ENCODE measurements at places on chromosomes 4 and X.
A peak's percentile ranks its signal among the peaks of the same experiment; 100 is the strongest.

DNA sequence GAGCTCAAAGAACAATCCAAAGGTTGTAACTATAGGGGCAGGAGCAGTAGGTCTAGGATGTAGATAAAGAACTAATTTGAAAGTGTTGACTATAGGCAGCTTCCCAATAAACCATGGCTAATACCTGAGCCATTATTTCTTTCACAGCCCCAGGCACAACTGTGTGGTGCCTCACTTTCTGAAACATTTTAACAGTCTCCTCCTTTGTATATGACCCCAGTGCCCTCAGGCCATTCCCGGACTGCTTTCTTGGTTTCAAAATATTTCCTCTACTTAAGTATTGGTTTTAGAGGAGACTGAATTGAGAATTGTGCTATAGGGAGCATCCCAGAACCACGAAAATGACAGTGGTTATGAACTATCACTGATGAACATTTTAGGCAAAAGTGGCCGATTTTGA is 728.7 kb downstream of the IL1RAPL1 start:
- DNase-seq = no peak

DNA sequence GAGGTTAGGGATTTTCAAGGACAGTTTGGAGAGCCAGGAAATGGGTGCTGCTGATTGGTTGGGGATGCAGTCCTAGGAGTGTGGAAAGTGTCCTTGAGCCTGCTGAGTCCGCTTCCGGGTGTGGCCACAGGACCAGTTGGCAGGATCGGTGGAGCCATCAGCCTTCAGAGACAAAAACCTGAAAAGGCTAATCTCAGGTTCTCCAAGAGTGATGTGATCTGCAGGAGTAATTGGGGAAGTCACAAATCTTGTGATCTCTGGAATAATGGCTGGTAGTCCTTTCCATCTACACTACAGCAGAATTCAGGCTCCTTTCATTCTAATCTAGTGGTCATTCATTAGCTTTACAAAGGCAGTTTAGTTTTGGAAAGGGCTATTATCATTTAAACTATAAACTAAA is 55.9 kb upstream of the BMP2K start:
- DNase-seq = peak; percentile 45

DNA sequence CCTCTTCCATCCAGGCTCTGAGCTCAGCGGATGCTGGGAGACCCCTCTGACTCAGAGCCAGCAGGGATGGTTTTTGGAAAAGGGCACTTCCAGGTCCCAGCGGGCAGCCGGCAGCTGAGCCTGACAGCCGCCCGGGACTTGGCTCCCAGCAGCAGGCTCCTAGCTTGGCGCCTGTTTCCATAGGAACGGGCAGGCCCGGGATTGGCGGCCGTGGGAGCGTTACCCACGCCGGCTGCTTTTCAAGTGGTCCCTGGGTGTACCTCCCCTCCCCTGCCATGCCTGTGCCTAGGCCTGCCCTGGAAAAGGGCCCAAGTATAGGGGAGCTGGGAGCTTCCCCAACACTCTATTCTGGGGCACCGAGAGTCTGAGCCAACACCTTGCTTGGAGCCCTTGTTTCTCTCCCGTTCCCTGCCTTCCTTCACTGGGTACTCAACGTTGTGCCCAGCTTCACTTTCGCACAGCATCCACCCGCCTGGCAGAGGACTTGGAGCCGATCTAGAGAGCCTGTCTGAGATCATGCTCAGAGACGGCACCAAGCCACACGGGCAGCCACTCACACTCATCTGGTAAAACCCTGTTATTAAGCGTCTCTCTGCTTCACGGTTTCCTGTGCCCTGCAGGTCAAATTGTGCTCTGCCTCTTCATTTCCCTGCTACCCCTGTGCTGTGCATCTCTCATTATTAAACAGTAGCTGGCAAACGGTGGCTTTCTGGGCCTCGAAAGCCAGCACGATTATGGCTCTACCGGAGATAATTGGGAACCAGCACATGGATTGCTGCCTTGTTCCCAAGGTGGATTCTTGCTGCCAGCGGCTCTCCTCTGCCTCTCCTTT is 521.5 kb downstream of the BCOR start:
- DNase-seq = peak; percentile 36

DNA sequence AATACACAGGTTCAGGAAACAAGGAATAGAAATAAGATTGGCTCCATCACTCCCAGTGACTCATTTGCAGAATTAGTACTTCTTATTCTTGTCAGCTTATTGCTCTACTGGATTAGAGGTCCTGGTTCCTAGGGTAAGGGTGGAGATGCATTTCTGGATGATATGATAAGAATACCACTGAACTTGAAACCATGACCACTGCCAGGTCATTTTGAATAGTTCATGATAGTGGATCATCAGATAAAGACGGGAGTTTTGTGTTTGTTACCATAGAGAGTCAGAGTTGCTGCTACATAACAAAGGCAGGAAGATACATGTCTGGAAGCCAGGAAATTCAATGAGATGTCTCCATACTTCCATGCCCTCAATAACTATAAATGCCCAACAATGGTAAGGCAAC is 109.2 kb upstream of the FAT1 start:
- DNase-seq = no peak

- no peak for DNase-seq
These were observed 403.7 kb downstream of the MID1IP1 start for GRCh38 chrX:39204945-39205344.

GRCh38 chr4:993111-994029 is at the start of gene SLC26A1:
SLC26A1 (minus strand) TSS chr4:993404; CDS start chr4:991703, 1,701 bp downstream.
- DNase-seq = no peak

DNA sequence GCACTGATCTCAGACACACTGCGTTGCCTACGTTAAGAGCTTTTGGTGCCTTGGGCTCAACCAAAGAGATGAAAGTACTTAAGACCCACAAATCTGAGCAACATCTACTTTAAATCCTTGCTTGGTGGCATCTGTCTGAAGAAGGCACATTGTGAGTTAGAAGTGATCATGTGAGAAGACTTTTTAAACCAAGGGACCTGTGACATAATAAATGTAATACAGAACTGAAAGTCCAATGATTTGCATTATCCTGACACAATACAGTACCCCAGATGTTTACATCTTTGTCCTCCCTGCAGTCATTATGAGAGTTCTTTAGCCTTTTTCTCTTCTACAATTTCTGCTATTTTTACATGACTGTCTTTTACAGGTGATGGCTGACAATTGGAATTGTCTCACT is 96.7 kb upstream of the FTHL17 start:
- no peak for DNase-seq

- DNase-seq = peak; percentile 55
These were observed 11.9 kb downstream of the AR start for GRCh38 chrX:67555578-67556203.

- no peak for DNase-seq
These were observed 74.1 kb downstream of the EFNB1 start for GRCh38 chrX:68902706-68903504.

GRCh38 chrX:71954458-71954857 is 43.8 kb downstream of the NHSL2 start:
- no peak for DNase-seq

DNA sequence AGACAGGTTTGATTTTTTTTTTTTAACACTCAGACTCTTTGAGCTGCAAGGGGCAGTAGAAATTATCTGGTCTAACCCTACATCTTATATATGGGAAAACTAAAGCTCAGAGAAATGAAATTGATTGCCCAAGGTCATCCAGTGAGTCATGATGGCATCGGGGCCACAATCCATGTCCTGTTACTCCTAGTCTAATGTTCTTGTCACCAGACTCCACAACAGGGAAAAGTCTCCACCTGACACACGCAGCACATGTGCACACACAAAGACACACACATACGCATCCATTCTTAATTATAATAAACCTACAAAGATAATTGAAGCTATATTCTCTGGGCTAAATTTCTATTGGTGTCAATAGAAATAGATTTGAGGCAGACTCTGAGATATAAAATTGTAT is 48.4 kb downstream of the GPC3 start:
- no peak for DNase-seq

DNA sequence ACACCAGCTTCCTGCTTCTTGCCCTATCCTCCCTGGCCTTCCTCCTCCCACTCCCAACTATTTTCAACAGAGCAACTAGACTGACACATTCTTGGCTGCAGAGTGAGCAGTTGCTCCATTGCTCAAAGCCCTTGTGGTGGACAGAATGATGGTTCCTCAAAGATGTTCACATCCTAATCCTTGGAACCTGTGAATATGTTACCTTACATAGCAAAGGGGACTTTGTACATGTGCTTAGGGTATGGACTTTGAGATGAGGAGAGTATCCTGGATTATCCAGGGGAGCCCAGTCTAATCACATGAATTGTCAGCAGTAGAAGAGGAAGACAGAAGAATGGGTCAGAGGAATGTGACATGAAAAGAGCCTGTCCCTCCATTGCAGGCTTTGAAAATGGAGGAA is 24.9 kb upstream of the HOPX start:
- DNase-seq = no peak

- no peak for DNase-seq
These were observed 309.4 kb downstream of the PPP3CA start for GRCh38 chr4:101037938-101038413.

- no peak for DNase-seq
These were observed 10.8 kb downstream of the UGDH start for GRCh38 chr4:39516407-39516966.

DNA sequence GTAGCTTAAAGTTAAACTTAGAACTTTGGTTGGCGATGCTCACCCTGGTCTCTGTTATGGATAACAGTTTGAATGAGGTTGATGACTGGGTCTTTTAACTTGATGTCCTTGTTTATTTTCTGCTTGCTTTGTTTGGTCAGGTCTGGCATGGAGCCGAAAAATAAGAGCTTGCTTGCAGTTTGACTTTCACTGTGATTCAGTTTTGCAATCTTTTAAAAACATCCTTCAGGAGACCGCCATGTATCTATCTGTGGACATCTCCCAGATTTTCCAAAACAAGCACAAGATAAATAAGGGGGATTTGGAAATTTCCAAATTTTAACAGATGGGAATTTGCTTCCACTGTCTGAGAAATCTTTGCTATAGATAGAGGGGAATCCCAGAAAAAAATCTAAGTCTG is 246.7 kb downstream of the PALLD start:
- DNase-seq = no peak

DNA sequence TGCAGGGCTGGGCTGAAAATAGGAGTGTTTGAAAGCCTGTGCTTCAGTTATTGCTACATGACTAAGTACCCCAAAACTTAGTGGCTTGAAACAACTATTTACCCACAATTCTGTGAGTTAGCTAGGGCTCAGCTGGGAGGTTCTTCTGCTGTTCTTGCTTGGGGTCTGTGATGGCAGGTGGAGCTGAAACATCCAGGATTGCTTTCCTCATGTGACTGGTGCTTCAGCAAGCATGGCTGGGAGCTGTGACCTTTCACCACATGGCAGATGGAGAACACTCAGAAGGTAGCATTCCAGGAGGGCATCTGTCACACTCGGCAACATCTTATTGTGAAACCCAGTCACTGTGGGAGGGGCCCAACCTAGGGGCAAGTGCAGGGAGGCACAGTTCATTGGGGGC is 57.0 kb upstream of the TBC1D14 start:
- no peak for DNase-seq

GRCh38 chr4:152166567-152166966 is 369.3 kb downstream of the FBXW7 start:
- DNase-seq = no peak

DNA sequence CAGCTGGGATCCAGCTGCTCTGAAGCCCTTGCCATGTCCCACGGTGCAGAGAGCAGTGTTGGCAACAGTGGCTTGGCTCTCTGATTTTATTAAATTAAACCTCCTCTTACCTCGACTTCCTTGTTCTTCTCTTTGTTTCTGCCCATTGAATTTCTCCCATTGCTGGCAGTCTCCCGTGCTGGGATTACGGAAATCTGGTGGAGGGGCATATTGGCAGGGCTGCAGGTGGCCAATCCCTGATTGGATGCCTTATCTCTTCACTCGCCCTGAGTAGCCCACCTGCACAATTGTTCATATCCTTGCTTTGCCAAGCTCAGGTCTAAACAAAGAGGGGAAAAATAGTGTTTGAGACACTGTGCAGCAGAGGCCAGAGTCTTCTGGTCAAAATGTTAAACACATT is 493.9 kb downstream of the TMA16 start:
- no peak for DNase-seq

DNA sequence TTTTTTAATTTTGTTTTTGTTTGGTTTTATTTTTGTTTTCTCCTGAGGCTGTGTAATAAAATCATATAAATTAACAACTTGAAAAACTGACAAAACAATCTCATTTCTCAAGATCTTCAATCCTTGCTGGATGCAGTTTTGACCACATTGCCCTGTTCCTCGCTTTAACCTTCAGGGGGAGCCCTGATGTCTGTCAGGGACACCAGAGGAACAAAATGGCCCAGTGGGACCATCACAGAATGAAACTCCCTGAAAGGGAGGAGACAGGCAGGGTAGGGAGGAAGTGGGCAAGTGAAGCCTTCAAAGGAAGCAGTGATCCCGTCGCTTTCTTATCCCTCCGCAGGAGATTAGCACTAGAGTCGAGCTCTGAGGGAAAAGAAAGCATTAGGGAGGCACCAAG is 274.9 kb upstream of the LDB2 start:
- peak; percentile 65 for DNase-seq

- no peak for DNase-seq
These were observed 20.3 kb downstream of the P2RY8 start for GRCh38 chrX:1516596-1517104.

DNA sequence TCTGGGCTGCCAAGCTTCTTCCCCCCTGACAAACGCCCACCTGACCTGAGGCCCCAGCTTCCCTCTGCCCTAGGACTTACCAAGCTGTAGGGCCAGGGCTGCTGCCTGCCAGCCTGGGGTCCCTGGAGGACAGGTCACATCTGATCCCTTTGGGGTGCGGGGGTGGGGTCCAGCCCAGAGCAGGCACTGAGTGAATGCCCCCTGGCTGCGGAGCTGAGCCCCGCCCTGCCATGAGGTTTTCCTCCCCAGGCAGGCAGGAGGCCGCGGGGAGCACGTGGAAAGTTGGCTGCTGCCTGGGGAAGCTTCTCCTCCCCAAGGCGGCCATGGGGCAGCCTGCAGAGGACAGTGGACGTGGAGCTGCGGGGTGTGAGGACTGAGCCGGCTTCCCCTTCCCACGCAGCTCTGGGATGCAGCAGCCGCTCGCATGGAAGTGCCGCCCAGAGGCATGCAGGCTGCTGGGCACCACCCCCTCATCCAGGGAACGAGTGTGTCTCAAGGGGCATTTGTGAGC is 37.0 kb downstream of the HTRA3 start:
- DNase-seq = no peak

DNA sequence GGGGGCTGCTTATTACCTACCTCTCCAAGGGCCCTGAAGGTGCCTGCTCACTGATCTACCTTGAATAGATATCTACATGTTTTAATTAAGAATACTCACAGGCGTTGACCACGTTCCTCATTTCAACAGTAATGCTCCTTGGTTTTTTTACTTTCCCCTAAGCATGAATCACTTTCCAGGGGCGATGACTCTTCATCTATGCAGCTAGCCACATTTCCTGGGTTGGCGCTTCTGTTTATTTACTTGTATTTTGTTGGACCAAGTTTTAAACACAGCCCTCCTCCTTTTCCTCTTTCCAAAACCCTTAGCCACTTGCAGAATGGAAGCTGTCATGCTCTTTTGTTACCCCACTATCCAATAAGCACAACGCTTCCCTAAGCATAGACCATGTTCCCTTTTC is 50.8 kb downstream of the CBLL2 start:
- no peak for DNase-seq

- DNase-seq = peak; percentile 60
These were observed 29.9 kb upstream of the STS start for GRCh38 chrX:7117587-7117986.

GRCh38 chr4:158461336-158461735 is 60.3 kb upstream of the RXFP1 start:
- no peak for DNase-seq
